Activated T-cell treated with anti-CD3 and anti-CD28 coated beads, Interleukin-2, amount 50 U/mL, for 72 hours (primary cell): ENCODE measurements at places on chromosomes 6 and 20.
A peak's percentile ranks its signal among the peaks of the same experiment; 100 is the strongest.

- DNase-seq = no peak
Observed at GRCh38 chr6:123844011-123844410, 40.3 kb downstream of the NKAIN2 start.

DNA sequence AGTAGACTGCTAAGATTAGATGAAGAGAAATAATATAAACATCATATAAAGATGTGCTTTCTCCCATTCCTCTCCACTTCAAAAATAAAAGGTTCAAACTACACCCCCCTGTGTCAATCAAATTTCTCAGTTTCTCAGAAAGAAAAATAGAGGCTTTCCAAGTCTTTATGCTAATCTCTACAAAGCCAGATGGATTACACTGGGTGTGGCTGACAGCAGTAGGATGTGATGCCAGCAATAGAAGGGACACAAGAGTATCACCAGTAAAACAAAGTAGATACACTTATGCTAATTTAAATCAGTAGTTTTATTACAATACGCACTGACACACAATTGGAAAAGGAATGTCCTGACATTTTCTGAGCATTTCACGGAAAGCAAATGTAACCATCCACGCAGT, 353.4 kb downstream of the RNGTT start:
- DNase-seq = no peak

GRCh38 chr6:47700053-47700452, 1.7 kb downstream of the ADGRF4 start:
- DNase-seq = no peak

GRCh38 chr6:112216662-112217551, 37.5 kb downstream of the LAMA4 start:
- no peak for DNase-seq

DNA sequence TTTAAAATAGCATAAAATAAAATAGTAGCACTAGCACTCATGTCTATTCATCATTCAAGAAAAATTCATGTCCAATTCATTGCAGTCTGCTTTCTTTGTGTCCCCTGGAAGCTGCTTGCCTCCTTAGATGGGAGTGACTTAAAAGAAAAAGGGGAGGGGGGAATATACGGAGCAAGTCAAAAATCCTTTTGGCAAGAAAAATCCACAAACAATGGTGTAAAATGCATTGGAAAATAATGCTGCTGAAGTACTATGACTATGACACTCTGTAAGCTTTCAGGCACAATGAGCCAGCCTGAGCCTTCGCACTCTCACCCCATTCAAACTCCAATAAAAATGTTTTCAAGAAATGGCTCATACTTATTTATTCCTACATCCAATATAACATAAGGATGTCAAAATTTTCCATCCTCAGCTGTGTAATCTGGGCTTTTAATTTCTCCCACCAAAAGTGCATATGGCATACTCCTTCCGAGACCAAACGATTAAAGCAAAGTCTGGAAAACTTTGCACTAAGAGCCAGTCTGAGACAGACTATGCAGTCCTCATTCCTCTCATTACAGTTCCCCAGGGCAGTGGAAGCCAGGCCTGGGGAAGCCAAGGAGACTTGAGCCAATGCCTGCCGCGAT, 790 bp downstream of the NEDD9 start:
- DNase-seq = no peak

DNA sequence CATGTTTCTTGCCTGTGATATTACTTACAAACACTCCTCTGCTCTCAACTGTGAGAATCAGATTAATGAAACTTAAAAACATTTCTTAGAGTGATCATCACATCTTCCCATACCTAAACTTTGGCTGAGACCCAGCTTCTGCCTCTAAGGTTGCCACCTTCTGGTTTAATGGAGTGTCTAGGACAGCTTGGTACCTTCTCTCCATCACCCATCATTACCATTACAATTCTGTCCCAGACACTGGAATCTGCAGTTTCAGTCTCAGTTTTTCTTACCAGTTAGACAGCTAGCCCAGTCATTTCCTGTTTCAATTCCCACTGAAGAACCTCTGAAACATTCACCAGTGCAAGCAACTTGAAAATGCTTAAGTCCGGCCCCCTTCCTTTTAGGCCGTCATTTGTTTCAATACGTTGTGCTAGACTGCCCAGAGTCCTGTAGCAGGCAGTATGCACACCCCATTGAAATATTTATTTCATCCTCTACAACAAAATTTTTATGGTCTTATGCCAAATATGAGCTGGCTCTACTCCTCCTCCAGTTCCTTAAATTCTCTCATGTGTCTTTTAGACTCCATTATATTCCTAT, 107.0 kb upstream of the FOXO3 start:
- no peak for DNase-seq

GRCh38 chr6:42748203-42748898, 2.4 kb upstream of the TBCC start:
- no peak for DNase-seq

GRCh38 chr6:26233649-26234420, 131.2 kb upstream of the BTN3A2 start:
- peak; percentile 81 for DNase-seq

GRCh38 chr6:159090530-159091480, 46.0 kb upstream of the TAGAP start:
- DNase-seq = no peak

GRCh38 chr20:59830665-59831023, 102.8 kb downstream of the SYCP2 start:
- no peak for DNase-seq

DNA sequence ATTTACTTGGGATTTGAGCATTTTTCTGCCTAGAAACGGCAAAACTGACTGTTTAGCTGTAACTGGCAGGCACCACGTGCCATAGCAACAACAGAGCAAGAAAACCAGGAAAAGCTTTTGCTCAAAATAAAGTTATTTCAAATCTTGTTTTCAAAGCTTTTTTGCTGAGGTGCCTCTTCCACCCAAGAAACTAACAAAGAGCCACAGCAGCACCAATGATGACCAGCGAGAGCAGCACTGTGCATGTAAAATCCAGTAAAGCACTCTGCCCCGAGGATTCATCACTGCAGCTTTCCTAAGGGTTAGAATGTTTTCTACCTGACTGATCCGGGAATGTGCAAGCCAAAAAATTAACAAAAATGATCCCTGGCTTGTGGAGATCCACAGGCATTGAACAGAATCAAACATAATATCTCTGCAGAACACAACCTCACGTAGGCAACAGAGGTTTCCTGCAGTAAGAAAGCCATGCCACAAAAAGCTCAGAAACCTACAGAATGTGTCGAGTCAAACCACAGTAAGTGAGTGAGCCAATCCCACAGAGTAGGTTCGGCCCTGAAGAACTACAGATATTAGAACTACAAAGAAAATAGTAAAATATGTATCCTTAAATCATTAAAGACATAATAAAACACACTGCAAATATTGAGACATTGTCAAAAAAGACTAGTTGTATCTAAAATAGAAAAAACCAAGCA, 7.4 kb upstream of the ULBP3 start:
- DNase-seq = no peak

- no peak for DNase-seq
Observed at GRCh38 chr6:101393829-101394251, 332 bp downstream of the GRIK2 start.

DNA sequence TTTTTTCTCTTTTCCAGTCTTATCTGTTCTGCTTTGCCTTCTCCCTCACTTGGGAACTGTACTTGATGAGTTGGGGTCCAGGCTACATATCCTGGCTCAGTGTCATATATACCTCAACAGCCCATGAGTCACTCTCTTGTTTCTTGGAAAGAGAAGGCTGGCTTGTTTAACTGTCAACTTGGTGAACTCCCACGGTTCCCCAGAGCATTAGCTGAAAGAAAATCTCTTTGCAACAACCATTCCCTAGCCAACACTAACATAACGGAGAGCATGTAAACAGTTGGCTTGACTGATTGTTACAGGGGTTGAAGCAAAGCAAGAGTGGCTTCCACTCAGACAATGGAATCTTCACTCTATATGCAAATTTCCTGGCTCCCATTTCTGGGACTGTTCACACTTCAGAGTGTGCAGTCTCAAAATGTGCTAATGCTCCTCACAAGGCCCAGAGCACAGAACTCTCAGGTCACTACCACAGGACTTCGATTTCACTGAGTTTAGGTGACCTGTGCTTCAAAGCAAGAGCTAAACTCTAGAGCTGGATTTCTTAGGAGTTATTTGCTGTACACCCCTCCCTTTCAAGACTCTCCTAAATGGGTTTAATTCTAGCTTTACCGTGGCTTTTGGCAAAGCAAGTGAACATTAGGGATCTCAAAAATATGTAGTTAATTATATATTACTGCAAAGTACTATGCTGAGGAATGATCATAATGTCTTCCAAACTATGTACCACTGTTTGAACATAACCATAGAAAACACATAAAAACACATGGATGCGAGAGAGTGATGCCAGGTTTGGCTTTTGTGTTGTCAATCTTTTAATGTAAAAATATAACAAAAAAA, 609.8 kb downstream of the RFPL4B start:
- DNase-seq = no peak

DNA sequence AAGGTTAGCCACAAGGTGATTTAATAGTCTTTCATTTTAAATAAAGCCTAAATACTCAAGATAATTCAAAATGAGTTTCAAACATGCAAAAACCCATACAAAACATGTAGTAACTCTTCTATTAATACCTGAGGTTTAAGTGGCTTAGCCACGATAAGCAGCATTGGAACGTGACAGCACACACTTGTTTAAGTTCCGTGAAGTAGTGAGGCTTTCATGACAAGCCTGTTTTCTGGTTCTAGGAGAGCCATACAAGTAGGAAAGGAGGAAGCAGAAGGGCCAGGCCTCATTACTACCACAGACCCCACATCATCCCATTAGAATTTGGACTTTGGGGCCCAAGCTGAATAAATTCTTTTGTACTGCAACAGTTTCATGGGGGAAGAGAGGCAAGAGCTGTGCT, 54.3 kb upstream of the PRND start:
- no peak for DNase-seq

DNA sequence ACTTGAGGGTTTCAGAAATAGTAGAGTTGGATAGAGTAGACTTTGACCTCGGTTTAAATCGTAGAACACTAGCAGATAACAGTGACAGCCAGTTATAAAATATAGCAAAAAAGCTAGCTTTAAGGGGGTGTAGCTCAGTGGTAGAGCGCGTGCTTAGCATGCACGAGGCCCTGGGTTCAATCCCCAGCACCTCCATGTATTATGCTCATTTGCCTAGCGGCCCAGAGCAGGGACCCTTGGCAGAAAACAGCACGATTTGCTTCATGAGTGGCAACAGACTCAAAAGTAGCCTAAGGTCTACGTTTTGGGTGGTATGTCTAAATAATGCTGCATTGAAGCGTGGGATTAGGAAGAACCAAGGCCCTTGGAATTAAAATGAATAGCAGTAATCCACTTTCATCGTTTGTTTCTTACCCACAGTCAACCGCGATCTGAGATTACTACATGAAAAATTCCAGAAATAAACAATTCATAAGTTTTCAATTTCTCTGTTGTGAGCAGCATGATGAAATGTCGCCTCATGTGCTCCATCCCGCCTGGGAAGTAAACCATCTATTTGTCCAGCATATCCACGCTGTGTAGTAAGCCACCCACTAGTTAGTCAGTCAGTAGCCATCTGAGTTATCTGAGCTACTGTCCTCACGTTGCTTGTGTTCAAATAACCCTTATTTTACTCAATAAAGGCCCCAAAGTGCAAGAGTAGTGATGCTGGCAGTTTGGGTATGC, 184.9 kb downstream of the GPX5 start:
- DNase-seq = peak; percentile 43

- DNase-seq = no peak
Observed at GRCh38 chr6:136012198-136012887, 160.8 kb downstream of the PDE7B start.

DNA sequence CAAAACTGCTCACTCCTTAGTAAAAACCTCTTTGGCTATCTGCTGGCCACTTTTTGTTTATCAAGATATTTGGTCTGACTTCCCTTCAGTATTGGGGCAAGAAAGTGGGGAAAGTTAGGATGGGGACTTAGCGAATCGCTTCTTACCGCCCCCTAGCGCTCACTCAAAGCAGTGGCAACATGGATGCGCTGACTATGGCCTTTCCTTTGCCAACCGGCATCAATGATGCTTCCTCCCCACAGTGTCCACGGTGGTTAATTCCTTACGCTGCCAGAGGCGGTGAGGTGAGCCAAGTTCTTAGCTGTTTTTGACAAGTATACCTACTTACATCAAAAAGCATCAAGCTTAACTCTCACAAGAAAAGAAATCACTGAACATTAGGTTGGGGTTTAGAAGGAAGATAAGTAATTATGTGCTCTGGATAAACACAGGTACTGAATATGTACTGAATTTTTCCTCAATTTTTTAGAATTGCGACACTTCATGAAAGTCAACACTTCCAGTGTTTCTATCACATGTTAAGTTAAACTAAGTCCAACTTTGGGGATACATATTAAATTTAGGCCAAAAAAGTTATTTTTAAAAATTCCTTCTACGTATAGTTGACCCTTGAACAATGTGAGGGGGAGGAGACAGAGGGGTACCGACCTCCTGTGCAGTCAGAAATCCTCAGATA, 86.7 kb downstream of the GMDS start:
- no peak for DNase-seq

DNA sequence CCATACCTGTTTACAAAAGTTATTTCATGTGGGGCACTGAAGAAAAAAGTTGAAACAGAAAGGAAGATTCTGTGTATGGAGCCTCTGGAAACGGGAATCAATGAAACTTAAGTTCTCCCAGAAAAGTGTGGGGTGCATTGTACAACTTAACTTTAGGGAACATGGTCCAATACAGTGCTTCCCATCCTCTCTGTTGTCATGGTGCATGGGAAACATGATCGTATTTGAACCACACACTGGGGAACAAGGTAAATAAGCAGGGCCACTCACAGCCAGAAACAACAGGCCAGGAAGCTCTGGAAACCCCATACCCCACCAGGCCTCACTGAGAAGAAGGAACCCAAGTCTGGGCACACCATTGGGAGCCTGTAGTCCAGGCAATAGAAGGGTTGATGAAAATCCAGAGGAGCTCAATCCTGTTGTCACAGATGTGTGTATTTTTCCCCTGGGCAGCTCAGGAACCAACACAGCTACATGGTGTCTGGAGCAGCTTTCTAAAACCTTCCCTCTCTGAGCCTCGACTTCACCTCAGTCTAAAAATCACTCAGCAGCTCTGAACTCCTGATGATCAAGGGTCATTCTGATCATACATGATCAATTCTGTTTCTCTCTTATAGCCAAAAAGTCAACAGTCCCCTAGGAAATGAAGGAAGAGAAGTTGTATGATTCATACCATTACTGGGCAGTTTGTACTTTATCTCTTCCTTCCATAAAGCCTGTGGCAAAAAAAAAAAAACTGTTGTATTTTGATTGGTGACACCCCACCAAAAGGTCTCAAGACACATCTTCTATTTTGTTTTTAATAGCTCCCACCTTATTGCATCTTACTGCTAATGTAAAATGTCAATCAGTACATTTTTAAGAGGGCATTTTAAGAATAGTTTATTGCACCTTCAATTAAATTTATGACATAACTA, 198.5 kb upstream of the TAB2 start:
- no peak for DNase-seq
